ENCODE measurements at places on chromosomes 3 and 15.

GRCh38 chr3:19456738-19457137 lies 308.4 kb downstream of the KCNH8 start:
- no peak for DNase-seq

GRCh38 chr15:49718846-49719245 lies 98.0 kb downstream of the DTWD1 start:
- DNase-seq, result no peak

DNA sequence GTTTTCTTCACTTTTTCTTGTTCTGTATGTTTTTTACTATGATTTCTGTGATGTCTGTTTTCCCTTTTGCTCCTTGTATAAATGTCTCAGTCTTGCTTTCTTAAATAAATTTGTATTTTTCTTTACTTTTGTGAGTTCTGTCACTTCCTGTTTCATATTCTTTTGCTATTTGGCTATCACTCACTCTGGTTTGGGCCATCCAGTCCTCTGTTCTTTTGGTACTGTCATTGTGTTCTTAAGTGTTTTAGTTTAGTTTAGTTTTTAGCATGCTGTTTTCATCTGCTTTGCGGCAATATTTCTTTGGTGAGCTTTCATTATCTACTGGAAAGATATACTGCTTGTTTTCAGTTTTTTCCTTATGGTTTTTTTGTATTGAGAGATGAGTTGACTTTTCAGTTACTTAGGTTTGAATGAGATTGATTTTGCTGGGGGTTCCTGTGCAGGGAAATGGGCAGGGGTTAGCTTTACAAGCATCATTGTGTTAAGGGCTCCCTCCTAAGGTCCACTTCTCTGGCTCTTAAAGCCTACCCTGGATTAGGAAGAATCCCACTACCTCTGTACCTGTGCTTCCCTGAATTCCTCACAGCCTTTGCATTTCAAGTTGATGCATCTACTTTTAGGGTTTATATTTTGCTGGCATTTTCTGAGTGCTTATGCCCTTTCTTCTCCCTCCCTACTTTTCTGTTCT lies 35.1 kb downstream of the PDCD6IP start:
- DNase-seq, result no peak

- DNase-seq, result no peak
These were observed 312.4 kb upstream of the KCNMB2 start for GRCh38 chr3:178223876-178224275.

DNA sequence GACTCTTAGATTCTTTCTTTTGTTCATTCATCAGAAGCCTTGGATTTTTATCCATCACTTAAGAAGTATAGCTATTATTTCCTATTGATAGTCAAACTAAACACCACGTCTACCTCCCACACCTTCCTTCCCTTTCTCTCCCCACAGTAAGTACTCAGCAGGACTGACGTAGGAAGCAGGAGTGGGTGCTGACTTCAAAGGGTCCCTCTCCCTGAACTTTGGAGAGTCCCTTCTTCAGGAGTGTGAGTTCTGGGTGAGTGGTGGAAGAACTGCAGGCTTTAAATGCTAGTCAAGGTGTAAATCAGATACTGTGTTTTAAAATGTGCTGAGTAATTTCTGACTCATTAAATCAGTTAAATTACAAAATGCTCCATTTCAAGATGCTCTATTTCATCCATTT lies 126.5 kb upstream of the BFSP2 start:
- DNase-seq, result no peak

GRCh38 chr3:36964817-36965216 lies 20.0 kb upstream of the TRANK1 start:
- no peak for DNase-seq

DNA sequence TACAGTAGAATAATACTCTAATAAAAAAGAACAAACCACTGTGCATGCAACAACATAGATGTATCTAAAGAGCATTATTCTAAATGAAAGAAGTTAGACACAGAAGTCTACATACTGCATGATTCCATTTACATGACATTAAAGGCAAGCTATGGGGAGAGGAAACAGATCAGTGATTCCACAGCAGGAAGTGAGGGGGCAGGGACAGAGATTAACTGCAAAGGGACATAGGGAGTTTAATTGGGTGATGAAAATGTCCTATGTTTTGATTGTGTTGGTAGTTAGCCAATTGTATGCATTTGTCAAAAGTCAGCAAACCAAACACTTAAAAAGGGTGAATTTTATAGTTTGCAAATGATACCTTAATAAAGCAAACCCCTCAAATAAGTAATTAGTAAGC lies 13.8 kb downstream of the CRYGS start:
- DNase-seq, result no peak

DNA sequence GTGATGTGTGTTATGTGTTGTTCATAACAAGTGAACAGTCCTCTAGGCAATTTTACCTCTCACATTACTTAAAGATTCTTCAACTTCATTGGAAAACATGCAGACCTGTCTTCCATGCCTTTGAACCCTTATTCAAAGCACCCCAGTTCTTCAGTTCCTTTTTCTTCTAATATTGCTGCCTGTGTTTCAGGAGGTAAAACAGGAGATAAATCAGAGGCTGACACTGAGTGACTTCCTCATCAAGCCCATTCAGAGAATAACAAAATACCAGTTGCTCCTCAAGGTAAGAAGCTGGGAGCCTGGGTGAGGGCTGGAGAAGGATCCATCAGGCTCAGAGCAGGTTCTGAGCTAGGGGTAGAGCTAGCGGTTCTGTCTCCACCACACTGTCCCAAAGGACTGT lies 71.1 kb upstream of the UMPS start:
- no peak for DNase-seq

- no peak for DNase-seq
These were observed 1.0 kb downstream of the MASP1 start for GRCh38 chr3:187290503-187290902.

GRCh38 chr3:183513046-183513706 lies 42.3 kb downstream of the KLHL6 start:
- DNase-seq, result no peak

- no peak for DNase-seq
These were observed 50.1 kb upstream of the POLR2M start for GRCh38 chr15:57656434-57656833.

- DNase-seq, result no peak
These were observed 315.2 kb upstream of the PPP2R3A start for GRCh38 chr3:135650309-135650708.

DNA sequence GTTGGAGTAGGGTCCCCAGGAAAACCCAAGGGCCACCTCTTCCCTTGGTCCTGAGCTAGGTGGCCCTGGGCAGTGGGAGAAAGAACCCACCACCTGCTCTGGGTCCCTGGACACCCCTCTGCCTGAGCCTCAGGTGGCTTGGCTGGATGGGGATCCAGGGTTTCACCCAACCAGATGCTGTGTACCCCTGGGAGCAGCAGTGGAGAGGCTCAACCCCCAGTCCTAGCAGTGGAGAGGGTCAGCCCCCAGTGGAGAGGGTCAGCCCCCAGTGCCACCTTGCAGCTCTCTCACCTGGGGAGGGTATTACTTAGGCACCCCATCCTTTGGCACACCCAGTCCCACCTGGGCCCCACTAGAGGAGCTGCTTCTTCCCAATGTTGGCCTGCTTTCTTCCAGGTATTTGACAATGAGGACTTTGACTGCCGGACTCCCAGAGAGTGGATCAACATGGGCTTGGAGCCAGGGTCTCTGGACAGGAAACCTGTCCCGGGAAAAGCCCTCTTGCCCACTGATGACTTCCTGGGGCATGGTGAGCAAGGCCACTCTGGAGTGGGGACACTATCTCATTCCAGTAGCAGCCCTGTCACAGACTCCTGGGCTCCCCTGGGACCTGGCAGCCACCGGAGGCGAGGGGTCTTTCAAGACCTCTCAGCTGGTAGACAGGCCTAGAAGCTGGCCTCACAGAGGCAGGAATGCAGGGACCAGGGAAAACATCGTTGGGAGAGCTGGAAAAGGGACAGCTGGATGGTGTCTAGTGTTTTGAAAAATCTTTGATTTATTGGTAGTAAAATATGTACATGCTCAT lies 11.6 kb downstream of the DNAH1 start:
- DNase-seq, result no peak

- DNase-seq, result no peak
These were observed 29.2 kb downstream of the STT3B start for GRCh38 chr3:31561891-31562290.

GRCh38 chr15:75733761-75734651 lies 21.4 kb upstream of the CSPG4 start:
- DNase-seq, result no peak

DNA sequence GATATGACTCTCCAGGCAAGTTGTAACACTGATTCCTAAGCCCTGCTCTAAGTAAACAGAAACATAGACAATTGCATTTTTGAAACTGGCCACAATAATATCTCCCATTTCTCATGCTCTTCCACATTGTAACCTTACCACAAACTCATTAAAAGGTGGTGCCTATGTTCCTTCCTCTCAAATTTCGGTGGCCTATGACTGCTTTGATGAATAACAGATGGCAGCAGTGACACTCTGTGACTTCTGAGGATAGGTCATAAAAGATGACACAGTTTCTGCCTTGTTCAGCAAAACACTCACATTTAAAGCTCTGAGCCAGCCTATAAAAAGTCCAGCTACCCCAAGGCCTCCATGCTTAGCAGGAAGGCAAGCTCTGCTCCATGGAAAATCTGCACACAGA lies 195.2 kb downstream of the EFHB start:
- no peak for DNase-seq

DNA sequence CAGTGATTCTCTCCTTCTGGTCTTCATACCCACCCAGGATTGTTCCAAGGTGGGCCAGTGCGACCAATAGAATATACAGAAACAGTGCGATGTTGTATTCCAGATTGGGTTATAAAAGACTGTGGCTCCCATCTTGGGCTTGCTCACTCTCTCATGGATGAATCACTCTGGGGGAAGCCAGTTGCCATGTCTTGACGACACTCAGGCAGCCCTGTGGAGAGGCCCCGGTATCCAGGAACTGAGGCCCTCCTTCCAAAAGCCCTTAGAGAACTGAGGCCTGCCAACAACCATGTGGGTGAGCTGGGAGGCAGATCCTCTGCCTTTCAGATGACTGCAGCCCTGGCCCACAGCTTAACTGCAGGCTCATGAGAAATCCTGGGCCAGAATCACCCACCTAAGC lies 57.2 kb downstream of the SH3GL3 start:
- DNase-seq, result no peak
